Suppressor macrophage treated with lipopolysaccharide for 4 hours (primary cell): ENCODE measurements at places on chromosomes 16 and 17.

GRCh38 chr17:38658741-38659345, 15.9 kb downstream of the EPOP start:
- DNase-seq, result no peak

DNA sequence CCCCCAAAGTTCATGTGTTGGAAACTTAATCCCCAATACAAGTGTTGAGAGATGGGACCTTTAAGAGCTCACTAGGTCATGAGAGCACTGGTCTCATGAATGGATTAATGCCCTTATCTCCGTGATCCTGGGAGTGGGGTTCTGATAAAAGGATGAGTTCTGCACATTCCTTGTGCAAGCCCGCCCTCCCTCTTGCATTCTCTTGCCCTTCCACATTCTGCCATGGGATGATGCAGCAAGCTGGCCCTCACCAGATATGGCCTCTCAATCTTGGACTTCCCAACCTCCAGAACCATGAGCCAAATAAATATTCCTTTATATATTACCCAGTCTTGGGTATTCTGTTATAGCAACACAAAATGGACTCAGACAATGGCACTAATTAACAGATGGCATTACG, 14.1 kb downstream of the GLG1 start:
- no peak for DNase-seq

GRCh38 chr16:6382924-6383459, 949.7 kb upstream of the RBFOX1 start:
- DNase-seq, result no peak

DNA sequence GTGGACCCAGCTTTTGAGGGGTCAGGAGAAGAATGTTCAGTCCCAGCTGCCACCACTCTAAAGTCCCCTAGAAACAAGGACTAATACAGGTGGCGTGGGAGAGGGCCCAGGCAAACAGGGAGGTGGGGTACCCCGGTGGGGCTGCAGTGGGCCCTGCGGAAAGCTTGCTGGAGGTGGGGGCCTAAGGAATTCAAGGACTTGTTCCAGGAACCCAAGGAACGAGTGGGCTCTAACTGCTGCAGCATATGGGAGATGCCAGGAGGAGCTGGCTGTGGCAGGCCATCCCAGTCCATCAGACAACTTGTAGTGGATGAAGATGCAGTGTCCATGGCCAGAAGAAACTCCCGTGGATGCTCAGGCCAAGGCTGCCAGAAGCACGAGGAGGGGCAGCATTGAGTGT, 10.6 kb downstream of the SNX20 start:
- no peak for DNase-seq

DNA sequence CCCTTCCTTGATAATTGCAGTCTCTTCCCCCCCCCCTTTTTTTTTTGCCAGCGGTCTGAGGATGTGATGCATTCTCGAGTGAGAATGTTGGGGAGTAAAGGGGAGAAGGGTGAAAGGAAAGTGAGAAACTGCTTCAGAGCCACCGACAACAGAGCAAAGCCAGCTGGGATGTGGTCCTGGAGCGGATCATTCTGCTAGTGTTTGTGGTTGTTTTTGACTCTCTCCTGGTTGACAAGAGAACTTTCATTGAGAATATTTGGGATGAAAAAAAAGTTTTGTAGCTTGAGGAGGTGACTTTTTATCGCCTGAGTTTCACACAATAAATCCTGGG, 1.3 kb downstream of the NF1 start:
- DNase-seq, result no peak

DNA sequence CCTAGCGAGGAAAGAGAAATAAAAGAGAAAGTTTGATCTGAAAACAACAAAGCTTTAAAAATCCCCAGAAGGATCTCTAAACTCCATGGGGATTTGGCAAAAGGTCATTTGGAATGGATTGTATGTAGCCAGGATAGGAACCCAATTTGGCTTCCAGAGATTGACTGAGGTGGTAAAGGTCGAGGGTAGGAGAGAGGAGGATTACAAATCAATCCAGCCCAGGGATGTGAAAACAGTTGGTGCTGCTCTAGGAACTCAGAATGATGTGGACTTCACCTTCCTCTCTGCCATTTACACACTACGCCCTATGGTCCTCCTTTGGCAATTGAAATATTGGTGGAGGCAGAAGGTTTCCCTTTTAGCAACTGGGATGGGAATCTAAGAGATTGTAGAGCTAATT, 18.8 kb upstream of the SMIM36 start:
- no peak for DNase-seq

DNA sequence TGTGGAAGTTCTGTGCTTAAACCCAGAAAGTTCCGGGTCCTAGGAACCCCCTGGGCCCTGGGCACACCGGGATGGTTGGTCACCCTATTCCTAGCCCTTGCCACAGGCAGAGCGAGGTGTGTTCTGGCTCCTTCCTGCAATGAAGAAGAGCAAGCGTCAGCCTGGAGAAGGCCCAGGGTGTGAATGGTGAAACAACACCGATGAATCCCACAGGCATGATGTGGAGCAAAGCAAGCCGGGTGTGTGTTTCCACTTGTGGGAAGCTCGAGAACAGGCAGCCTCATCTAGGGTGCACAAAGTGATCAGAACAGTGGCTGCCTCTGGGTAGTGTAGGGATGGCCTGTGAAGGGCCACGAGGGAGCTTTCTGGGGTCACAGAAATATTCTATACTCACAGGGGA, 13.8 kb downstream of the KCNG4 start:
- DNase-seq, result no peak

DNA sequence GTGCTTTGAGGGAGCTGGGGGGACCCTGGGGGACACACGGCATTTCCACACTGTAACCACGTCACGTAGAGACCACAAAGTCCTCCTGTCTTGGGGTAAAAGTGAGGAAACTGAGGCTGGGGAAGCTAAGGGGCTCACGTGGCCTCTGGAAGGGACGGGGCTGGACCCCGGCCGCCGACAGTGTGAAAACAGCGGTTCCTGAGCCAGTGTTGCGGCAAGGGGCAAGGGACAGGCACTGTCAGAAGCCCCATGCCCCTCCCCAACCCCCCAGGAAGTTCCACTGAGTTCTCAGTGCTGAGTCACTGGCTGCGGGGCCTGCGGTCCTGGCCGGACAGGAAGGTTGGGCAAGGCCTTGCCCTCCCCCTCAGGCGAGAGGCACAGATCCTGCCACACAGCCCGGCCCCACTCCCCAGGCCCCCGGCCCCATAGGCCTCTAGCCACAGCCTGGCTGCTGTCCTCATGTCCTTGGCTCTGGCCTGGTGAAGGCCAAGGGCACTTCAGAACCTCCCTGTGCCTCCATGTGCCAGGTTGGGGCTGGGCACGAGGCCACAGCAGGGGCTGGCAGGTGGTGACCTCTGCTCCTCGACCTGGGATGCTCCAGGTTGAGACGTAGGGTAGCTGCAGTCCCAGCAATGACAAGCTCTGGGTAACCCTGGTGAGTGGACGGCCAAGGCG, 5.0 kb upstream of the CCDC57 start:
- DNase-seq, result peak; percentile 88

DNA sequence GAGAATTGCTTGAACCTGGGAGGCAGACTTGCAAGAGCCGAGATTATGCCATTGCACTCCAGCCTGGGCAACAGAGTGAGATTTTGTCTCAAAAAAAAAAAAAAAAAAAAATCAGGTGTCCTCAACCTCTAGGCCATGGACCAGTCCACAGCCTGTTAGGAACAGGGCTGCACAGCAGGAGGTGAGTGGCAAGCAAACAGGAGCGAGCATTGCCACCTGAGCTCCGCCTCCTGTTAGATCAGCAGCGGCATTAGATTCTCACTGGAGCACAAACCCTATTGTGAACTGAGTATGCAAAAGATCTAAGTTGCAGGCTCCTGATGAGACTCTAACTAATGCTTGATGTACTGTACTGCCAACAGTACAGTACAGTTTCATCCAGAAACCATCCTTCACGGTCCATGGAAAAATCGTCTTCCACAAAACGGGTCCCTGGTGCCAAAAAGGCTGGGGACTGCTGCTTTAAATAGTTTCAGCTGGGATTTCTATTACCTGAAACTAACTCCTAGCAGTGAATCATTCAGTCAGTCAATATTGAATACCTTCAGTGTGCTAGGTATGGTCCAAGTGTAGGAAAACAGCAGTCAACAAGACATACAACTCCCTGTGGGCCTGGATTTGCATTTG, 56.3 kb upstream of the DHX40 start:
- no peak for DNase-seq

GRCh38 chr16:3101841-3102470, 2.9 kb upstream of the ZSCAN10 start:
- no peak for DNase-seq

DNA sequence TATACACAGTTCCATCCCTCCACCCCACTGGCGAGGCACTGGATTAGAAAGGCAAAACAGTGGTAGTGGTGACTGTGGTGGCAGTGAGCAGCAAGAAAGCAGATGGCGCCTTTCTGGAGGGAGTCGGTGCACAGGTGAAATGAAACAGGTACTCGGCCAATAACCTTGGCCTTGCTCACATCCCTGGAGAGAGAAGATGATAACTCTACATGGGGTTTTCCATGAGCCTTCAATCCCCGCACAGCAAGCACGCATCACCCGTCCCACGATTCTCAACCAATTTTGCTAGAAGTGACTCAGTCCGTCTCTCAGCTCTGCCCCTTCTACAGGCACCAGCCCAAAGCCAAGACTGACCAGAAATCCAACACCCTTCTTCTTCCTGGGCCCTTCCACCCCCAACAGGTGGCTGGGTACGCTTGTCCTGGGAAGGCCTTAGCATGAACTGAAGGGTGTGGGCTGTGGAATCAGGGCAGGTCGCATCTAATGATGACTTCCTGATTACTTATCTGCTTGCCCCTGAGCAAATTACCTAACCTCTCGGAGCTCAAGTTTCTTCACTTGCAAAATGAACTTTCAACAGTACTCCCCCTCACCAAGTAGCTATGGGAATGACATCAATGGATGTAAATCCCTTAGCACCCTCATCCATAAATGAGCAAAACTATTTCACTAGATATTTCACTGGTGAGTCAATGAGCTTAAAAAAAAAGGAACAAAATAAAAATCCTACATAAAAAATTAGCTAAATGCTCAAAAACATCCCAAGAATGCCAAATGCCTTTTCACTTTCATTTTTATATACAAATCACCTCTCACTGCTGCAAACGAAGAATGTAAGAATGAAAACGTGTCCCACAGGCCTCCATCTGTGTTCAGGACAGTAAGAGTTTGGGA, 18.0 kb downstream of the XPO6 start:
- peak; percentile 81 for DNase-seq

- DNase-seq, result peak; percentile 19
Measured at GRCh38 chr17:27569257-27569722, 61.7 kb upstream of the LGALS9 start.

GRCh38 chr16:47787696-47788095, 326.6 kb downstream of the PHKB start:
- no peak for DNase-seq

GRCh38 chr16:27596411-27596810, 46.5 kb downstream of the KATNIP start:
- DNase-seq, result no peak

DNA sequence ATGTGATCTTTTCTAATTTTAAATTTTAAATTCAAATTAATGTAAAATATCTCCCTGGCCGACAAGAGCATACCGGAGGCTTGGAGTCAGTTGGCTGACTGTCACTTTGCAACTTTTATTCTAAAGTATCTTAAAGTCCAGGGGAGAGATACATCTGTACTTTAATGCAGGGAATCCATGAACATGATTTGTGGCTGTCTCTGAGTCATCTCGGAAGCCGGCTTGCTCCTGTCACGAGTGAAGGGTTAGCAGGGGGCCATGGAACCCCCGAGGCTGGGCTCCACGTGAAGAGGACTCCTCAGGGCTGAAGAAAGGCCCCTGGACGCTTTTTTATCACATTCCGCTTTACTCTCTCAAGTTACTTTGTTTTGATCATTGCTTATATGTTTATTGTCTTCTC, 13.3 kb downstream of the TVP23A start:
- DNase-seq, result no peak

- DNase-seq, result no peak
Measured at GRCh38 chr16:28105297-28105696, 41.8 kb upstream of the GSG1L start.

DNA sequence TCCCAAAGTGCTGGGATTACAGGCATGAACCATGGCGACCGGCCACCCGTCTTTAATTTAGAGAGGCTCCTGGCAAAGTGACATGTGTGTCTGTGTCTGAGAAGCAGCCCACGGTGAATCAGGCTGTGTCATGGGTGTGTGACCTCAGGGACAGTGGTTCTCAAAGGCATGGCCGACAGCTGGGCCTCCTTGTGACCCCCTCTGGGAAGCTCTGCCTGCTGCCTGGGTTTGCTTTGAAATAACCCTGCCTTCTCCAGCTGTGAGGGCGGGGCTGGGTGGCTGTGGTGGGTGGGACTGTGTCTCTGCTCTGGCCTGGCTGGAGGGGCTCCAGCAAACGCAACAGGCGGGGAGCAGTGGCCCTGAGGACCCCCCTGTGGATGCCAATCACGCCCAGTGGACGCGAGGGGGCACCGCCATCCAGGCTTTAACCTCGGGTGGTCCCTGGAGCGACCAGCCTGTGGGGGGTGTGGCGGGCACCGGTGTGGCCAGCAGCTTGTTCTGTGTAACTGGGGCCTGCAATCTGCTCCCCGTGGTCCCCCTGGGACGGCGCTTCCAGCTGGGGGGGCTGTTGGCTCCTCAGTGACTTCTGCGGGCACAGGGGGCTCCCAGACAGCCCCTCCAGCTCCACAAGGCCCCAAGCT, 8.8 kb upstream of the APRT start:
- no peak for DNase-seq

- no peak for DNase-seq
Measured at GRCh38 chr17:968812-969730, 10.5 kb downstream of the NXN start.

GRCh38 chr17:83058266-83058798, 21.1 kb upstream of the METRNL start:
- DNase-seq, result no peak

GRCh38 chr16:27202923-27203506, 311 bp upstream of the KDM8 start:
- peak; percentile 89 for DNase-seq

DNA sequence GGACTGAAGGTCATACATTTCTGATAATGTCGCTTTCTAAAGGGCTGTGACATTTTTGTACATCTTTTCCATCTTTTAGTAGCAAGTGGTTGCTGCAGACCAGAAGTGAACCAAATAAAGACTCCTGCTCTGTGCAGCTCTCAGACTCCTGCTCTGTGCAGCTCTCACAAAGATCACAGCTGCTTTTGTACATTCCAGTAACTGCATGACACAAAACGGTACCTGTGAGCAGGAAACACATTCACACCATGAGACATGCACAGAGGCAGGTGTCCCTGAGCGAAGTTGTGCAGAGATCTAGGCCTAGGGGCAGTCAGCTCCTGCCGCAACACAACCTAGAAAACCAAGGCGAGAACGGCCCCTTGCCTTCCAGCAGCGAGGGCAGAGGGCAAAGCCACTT, 67.5 kb downstream of the KLHDC4 start:
- no peak for DNase-seq

GRCh38 chr16:50899951-50900350, 158.1 kb downstream of the CYLD start:
- DNase-seq, result no peak

- no peak for DNase-seq
Measured at GRCh38 chr17:82865274-82865673, 25.5 kb upstream of the ZNF750 start.
